ENCODE measurements at places on chromosomes 3 and 15.

- DNase-seq: no peak
Measured at GRCh38 chr3:9820543-9820942, 10.5 kb downstream of the TTLL3 start.

DNA sequence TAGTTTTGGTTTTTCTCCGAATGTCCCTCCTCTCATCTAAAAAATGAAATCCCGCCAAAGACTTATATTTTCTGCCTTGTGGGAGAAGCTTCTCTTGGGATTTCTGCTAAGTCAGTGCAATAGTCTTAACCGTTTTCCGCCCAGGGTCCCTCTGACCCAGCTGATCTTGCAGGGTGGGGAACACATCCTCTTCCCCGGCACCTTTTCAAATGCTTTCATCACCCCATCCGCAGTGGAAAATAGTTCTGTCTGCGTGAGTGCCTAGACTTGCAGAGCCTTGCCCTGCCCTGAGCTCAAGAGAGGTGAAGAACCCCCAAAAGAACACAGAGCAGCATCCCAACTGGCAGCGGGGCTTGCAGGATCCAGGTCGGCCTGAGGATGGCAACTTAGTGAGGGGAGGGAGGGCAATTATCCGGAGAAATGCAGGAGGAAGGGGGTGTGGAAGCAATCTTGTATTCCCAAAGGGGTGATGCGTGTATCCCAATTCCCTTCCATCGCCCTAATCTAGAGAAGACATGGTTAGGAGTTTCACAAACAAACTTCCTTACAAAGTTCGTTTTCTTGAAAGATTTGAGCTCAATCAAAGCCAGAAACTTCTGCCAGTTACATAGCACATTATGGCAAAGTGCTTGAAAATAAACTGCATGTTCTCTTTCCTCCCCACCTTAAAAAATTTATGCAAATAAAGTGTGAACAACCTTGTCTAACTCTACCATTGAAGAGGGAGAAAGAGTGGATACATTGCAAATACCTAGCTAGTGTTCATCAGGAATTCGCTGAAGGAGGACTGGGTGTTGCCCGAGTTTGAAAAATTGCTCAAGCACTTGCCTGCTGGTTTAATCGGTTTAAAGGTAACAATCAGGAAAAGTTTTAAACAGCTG is 79.9 kb downstream of the NR2F2 start:
- DNase-seq: no peak

- DNase-seq: no peak
Measured at GRCh38 chr15:38197553-38197952, 55.1 kb upstream of the SPRED1 start.

DNA sequence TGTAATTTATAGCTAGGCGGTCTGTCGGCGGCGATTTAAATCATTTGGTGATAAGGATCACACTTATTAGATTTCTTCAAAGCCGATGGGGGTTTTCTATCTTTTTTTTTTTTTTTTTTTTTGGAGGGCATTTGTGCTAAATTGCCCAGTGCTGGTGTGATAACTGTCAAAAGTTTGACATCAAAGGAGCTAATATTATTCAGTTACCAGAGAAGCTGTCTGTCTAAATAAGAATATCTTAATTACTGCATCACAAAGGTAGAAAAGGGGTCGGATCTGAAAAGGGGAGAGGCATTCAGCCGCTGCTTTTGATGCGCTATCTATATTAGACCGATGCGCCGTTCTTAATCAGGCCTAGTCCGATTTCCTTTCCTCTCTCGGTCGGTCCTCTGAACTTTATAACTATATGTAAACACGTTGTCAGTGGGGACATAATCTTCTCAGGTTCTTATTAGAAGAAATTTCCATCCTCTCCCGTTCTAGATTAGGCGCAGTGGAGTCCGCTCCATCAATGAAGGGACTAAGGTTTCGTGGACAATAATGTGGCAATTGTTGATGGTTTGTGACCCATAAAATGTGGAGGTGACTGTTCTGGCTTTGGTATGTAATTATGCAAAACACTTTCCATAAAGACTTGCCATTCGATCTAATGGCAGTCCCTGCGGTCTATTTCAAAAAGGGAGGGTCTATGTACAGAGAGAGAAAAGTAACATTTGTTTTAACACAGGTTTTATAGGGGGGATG is 31.7 kb downstream of the NR2F2 start:
- DNase-seq: no peak

- no peak for DNase-seq
Measured at GRCh38 chr15:92643849-92644815, 11.4 kb downstream of the FAM174B start.

- DNase-seq: no peak
Measured at GRCh38 chr3:117139681-117140080, 430.1 kb downstream of the TUSC7 start.

GRCh38 chr15:52018244-52018643 is 775 bp upstream of the MAPK6 start:
- no peak for DNase-seq

DNA sequence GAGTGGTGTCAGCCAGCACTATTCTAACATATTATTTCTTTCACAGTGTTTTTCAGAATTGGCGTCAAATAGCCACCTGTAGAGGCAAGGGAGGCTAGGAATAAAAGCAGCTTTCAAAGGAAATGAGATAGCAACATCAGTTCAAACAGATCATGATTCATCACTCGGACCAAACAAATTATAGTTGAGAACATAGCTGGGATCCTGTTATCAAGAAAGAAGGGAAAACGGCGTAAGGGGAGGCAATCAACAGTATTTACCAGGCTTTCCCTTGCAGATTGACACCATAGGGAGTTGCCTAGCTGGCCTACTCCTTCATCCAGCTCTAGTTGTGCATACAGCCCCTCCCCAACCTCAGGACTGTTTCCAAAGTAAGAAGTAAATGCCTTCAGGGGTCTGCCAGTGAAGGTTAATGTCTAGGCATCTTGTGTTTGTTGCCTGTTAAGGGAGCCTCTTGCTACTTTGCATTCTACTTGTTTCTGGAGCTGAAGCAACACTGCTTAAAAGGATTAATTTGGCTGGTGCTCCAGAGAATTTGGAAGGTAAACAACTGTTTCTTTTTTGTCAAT is 286.5 kb downstream of the NSUN3 start:
- no peak for DNase-seq

DNA sequence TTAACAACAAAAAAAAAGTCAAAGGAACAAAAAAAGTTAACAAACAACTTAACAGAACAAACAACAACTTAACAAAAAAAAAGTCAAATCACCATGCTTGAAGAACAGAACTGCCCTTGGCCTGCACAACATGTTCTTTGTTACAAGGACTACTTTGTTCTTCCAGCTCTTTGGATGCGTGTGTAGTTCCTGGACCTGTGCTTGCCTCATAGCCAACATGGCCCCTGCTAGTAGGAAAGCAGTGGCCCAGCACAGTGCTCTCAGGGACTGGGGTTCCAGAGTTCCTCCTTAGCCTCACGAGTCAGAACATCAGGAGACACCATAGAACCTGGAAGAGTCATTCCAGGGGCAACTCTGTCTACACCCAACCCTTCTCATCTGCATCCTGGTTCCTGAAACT is 10.9 kb upstream of the STRIT1 start:
- no peak for DNase-seq

DNA sequence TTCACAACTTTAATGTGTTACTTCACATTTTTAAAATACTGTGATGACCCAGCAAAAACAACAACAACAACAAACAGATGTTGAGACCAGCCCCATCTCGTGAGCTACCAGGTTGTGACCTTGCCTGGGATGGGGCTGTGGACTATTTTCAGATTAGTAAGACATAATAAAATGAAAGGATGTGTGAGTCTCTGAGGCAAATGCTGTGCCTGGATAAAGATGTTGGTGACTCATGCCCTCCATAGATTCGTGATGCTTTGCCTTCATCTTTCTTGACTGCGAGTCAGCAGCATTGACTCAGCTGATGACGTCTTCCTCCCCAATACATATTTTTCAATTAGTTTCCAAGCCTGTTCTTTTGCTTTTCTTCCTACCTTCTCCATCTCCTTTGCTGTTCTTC is 453.0 kb upstream of the CFAP20DC start:
- no peak for DNase-seq

GRCh38 chr3:125025642-125026041 is 30.2 kb downstream of the HEG1 start:
- no peak for DNase-seq

- DNase-seq: no peak
Measured at GRCh38 chr3:174100744-174101143, 703.2 kb downstream of the NLGN1 start.

GRCh38 chr15:45586601-45587094 is 531 bp upstream of the BLOC1S6 start:
- DNase-seq: no peak

GRCh38 chr15:30650012-30650929 is 24.3 kb downstream of the ARHGAP11B start:
- DNase-seq: no peak

- DNase-seq: no peak
Measured at GRCh38 chr3:14793126-14793857, 25.5 kb upstream of the FGD5 start.

- DNase-seq: no peak
Measured at GRCh38 chr15:82043796-82044372, 1.9 kb downstream of the MEX3B start.

DNA sequence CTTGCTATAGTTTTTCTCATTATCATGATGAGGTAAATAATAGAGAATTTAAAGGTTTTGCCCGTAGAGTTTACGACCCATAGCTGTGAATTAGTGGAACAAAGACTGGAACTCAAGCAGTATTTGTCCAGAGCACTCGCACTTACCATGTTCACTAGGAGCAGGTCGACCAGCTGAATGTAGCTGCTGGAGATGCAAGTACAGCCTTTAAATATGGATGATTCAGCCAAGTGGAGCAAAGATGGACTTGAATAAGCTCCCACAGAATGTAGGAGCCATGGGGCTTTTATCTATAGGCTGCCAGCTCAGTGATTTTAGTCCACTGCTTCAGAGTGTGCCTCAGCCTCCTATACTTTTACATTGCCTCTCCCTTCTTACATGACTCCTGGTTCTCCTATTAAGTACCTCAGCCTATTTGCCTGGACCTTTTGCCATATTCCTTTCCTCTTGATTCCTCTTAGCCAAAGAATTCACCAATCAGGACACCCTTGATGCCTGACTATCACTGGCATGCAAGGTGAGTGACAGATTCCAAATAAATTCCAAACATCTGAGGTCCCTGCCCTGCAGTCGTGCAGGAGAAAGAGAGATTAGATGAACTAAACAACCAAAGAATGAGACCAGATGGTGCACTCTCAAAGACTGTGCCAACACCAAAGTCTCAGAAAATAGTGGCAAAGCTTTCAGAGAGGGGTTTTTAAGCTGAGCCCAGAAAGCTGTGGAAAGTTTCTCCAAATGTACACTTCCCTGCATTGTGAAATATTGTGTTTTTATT is 3.9 kb downstream of the MKRN3 start:
- no peak for DNase-seq

GRCh38 chr3:195815169-195815771 is 3.5 kb upstream of the MUC4 start:
- no peak for DNase-seq

GRCh38 chr15:80841541-80841940 is 62.4 kb downstream of the CEMIP start:
- no peak for DNase-seq

DNA sequence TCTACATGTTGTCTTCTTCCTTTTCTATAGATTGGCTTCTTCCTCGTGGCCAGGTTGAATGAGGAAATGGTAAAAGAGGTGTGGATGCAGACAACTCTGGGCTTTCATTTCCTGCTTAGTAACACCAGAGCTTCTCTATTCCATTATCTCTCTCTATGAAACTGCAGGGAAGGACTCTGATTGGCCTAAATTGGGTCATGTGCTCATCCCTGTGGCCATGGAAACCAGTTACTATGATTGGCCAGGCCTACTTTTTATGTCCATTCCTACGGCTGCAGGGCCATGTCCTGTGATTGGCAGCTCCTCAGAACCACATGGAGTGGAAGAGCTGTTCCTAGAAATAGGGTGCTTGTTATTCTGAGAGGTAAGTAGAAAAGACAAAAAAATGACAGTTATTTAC is 486.9 kb upstream of the ADAMTS9 start:
- DNase-seq: no peak

GRCh38 chr3:55607844-55608243 is 120.7 kb upstream of the WNT5A start:
- no peak for DNase-seq

DNA sequence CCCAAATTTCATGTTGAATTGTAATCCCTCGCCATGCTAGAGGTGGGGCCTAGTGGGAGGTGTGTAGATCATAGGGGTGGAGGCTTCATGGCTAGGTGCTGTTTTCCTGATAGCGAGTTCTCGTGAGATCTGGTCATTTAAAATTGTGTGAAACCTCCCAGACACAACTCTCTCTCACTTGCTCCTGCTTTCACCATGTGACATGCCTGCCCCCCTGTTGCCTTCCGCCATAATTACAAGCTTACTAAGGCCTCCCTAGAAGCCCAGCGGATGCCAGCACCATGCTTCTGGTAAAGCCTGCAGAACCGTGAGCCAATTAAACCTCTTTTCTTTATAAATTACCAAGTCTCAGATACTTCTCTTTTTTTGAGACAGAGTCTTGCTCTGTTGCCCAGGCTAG is 36.0 kb downstream of the CCDC54 start:
- no peak for DNase-seq

DNA sequence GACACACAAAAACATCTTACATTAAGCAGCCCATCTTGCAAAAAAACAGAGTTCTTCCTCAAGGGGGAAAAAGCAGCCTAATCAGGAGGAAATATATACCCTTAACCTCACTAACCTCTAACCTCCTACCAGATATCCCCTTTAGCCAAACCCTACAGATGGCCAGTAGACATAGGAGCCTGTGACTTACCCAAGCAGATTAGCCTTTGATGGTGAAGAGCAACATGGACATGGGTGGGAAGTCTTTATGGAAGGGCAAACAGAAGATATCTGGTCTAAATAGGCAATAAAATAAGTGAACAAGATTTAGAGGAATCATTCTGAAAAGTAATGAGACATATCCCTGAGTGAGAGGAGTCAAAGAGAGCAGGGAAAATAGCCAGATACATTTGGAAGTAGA is 119.4 kb upstream of the ARPP21 start:
- DNase-seq: no peak

DNA sequence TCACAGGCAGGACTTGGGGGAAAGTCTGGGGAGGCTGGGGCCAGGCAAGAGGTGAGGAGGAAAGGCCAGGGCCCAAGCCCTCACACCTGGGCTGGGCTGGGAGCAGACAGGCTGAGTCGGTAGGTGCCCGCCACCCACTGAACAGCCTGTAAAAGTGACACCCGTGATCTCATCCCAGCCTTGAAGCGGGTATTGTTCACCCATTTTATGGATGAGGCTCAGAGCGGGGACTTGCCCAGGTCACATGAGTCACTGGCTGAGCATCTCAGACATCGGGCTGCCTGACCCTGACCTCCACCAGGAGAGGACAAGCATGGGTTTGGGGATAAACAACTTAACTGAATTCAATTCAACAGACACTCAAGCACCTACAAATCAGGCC is 52.0 kb upstream of the CTSH start:
- no peak for DNase-seq

DNA sequence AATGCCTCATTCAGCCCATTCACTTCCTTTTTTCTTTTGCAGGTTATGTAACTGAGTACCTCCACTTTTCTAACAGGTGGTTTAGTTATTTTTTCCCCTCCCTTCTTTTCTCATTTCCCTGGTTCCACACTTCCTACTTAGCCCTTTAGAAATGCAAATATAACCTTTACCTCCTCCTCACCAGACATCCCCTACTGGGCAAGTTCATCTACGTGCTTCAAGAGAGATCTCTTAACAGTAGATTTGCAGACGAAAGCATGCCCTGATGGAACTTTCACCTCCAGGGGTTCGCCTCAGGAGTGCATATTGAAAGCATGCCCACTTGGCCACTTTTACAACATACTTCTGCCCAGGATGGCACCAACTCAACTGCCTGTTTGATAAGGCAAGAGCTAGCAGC is 314.1 kb upstream of the LRRC3B start:
- DNase-seq: no peak
